Caco-2 (cell line): ENCODE measurements at places on chromosomes 1 and 21. TPM values are rescaled to one million over a fixed set of nuclear protein-coding genes. Genes with fewer than 3 reads are reported as not detected.

GRCh38 chr1:7426780-7427604 lies 344.1 kb upstream of the VAMP3 start:
- H3K4me3 ChIP-seq, result no peak overlapping the region
- no peaks in the 10 kb centered on the region for H3K36me3 ChIP-seq

DNA sequence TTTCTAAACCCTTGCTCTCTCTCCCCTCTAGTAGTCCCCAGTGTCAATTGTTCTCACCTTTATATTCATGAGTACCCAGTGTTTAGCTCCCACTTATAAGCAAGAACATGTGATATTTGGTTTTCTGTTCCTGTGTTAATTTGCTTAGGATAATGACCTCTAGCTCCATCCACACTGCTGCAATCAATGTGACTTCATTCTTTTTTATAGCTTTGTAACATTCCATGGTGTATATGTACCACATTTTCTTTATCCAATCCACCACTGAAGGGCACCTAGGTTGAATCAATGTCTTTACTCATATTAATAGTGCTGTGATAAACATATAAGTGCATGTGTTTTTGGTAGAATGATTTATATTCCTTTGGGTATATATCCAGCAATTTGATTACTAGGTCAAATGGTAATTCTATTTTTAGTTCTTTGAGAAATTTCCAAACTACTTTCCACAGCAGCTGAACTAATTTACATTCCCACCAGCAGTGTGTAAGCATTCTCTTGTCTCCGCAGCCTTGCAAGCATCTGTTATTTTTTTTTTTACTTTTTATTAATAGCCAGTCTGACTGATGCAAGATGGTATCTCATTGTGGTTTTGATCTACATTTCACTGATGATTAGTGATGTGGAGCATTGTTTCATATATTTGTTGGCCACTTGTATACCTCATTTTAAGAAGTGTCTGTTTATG lies 277.8 kb downstream of the LTN1 start:
- no peaks in the 10 kb centered on the region for H3K36me3 ChIP-seq
- no peak overlapping the region for H3K4me3 ChIP-seq
- no peak overlapping the region for H3K27ac ChIP-seq
- no peaks in the 10 kb centered on the region for H3K27me3 ChIP-seq
- no peak for DNase-seq
- no peaks in the 10 kb centered on the region for H3K4me1 ChIP-seq

DNA sequence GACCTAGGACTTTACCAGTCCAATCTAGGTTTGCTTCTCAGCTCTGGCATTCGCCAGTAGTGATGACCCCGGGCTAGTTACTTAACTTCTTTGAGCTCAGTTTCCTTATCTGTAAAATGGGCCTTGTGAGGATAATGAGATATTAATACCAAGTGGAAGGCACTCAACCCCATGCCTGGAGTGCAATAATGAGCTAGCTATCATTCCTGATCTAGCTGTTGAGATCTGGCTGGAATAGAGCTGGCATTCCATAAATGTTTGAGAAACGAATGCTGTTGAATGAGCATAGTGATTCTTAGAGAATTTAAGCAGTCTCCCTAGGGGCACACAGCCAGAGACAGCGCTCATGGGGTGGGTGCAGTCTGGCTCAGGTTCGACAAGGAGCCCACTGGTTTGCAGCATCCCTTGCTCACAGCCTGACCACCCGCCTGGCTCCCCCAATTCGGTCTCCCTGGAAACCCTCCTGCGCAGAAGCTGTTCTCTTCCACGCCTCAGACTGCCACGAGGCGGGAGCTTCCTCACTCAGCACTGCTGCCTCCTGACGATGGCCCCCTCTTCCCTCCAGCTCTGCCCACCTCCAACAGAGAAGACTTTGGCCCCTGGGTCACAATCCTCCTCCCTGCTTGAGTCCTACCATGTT lies 32.5 kb downstream of the DHCR24 start:
- peaks cover 7% of the 10 kb centered on the region for H3K36me3 ChIP-seq
- no peaks in the 10 kb centered on the region for H3K27me3 ChIP-seq
- no peak overlapping the region for H3K27ac ChIP-seq
- no peak for DNase-seq
- H3K4me1 ChIP-seq, result no peaks in the 10 kb centered on the region

DNA sequence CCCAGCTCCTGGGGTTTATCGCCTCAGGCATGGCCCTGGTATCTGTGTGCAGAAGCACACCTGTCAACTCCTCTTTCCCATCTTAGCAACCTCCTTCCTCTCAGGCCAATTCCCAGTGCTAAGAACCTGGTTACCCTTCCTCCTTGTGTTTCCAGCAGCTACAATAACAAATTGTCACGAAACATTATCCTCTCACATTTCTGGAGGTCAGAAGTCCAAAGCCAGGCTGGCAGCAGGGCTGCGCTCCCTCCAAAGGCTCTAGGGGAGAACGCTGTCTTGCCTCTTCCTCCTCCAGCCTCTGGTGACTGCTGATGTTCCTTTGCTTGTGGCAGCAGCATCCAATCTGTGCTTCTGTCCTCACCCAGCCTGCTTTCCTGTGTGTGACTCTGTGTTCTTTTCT lies 10.7 kb upstream of the MRPS14 start:
- H3K27ac ChIP-seq, result no peak overlapping the region
- no peak overlapping the region for H3K4me3 ChIP-seq
- no peaks in the 10 kb centered on the region for H3K36me3 ChIP-seq
- H3K27me3 ChIP-seq, result no peaks in the 10 kb centered on the region
- 0 out of 2 replicates have a peak, but pooled peaks cover 6% of the 10 kb centered on the region for H3K4me1 ChIP-seq

DNA sequence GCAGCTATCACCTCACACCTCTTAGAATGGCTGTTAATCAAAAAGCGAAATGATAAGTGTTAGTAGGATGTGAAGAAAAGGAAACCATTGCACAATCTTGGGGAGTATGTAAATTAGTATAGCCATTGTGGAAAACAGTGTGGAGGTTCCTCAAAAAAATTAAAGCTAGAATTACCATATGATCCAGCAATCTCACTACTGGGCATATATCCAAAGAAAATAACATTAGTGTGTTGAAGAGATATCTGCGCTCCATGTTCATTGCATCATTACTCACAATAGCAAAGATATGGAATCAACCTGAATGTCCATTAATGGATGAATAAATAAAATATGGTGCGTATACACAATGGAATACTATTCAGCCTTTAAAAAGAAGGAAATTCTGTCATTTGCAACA lies 68.9 kb downstream of the SNRPE start:
- no peak overlapping the region for H3K4me3 ChIP-seq
- H3K27me3 ChIP-seq, result no peaks in the 10 kb centered on the region

DNA sequence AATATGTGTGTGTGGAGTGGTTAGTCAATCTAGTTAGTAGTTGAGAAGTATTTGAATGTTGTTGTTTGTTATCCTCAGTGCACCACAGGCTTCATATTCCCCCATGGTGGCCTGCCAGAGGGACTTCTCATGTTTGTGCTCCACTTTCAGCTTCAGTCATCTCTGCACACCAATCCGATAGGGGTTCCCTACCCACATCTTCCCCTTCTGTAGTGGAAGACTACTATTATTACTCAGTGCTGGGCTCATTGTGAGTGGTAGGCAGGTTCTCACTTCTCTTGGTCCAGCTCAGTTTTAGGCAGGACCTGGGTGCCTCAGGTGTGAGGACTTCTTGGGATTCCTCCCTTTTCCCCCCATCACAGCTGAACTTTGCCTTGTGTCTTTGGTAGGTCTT lies 14.2 kb downstream of the MT1HL1 start:
- H3K27me3 ChIP-seq, result no peaks in the 10 kb centered on the region
- no peak overlapping the region for H3K27ac ChIP-seq
- DNase-seq, result no peak
- no peaks in the 10 kb centered on the region for H3K4me1 ChIP-seq

GRCh38 chr21:32844653-32845436 lies 73.3 kb upstream of the PAXBP1 start:
- H3K4me1 ChIP-seq, result no peaks in the 10 kb centered on the region
- H3K36me3 ChIP-seq, result no peaks in the 10 kb centered on the region
- no peak overlapping the region for H3K27ac ChIP-seq
- no peak overlapping the region for H3K4me3 ChIP-seq
- no peak for DNase-seq

DNA sequence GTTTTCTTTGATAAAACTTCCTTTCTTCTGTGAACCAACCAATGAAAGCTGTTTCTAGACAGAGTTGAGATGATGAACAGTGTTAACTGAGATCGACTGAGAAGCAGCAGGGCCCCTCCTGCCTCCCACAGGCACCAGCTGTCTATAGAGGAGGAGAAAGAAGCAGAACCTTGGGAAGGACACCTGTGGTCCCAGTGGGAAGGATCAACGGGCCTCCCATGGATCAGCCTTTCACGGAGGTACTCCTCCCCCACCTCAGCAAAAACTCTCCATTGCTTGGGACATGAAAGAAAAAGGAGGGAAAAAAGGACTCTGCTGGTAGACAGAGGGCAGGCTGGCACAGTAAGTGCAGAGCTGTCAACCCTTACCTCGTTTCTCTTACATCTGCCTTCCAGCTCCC lies 40.5 kb downstream of the PLPPR5 start:
- no peak overlapping the region for H3K4me3 ChIP-seq
- H3K27ac ChIP-seq, result no peak overlapping the region
- H3K36me3 ChIP-seq, result no peaks in the 10 kb centered on the region
- H3K27me3 ChIP-seq, result no peaks in the 10 kb centered on the region

ZBTB8B gene
- total RNA-seq, result not detected in 2 replicates

OR2L8 gene
- not detected in 2 replicates for total RNA-seq

HLX gene
- 0.28 TPM in 1 of 2 replicates, not detected in the other for total RNA-seq

AQP10 gene
- total RNA-seq, result 0.50 and 1.3 TPM in 2 replicates
